MV-4-11 (cell line): ENCODE measurements at places on chromosomes 12 and 14.

DNA sequence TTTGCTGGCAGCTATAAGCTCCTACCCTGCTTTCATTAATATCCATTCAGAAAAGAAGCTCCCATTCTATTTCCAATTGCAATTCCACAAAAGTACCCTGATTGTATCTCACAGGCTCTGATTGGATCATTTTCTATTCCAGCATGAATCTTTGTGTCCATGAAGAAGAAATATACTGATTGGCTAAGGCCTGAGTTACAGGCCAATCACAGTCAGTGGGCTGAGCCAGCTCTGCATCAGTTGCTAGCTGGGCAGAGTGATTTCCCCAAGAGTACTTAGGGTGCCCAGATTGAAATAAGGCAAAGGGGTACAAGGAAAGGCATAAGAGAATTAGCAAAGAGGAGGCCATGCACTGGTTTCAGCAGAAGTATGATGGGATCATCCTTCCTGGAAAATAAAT is 14.4 kb downstream of the ART4 start:
- no peak for DNase-seq

GRCh38 chr14:29868000-29868399 is 59.6 kb downstream of the PRKD1 start:
- no peak for DNase-seq

GRCh38 chr14:106044949-106045596 is 518.7 kb downstream of the TMEM121 start:
- peak; percentile 86 for DNase-seq

DNA sequence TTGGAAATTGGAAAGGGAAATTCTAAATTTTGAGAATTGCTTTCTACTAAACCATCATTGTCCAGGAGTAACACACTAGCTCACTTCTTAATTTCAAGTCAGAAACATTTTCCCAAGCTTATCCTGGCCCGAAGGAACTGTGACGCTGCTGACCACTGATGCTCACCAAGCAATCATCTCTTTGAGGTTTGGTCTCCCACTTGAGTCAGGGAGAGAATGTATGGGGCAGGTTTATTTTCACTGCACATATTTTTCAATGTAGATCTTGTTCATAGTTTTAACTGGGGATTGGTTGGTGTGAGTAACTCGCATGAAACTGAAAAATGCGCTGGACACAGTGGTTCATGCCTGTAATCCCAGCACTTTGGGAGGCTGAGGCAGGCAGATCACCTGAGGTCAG is 12.9 kb upstream of the RNASE10 start:
- DNase-seq: no peak

DNA sequence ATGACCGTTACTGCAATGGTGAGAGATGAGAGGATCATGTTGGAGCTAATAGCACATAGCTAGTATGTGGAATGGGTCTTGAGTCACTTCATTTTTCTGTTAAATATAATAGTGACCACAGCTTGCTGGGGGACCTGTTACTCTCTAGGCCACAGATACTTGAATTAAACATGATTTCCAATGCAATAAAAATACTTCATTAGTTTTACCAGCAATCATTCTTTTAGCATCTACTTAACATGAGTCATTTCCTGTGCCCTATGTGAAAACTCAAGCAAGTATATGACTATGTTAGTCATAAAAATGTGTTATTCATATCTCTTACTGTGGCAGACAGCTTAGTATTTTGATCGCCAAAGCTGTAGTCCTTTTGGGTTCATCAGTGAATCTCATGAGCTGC is 798.8 kb downstream of the SLC16A7 start:
- DNase-seq: no peak

DNA sequence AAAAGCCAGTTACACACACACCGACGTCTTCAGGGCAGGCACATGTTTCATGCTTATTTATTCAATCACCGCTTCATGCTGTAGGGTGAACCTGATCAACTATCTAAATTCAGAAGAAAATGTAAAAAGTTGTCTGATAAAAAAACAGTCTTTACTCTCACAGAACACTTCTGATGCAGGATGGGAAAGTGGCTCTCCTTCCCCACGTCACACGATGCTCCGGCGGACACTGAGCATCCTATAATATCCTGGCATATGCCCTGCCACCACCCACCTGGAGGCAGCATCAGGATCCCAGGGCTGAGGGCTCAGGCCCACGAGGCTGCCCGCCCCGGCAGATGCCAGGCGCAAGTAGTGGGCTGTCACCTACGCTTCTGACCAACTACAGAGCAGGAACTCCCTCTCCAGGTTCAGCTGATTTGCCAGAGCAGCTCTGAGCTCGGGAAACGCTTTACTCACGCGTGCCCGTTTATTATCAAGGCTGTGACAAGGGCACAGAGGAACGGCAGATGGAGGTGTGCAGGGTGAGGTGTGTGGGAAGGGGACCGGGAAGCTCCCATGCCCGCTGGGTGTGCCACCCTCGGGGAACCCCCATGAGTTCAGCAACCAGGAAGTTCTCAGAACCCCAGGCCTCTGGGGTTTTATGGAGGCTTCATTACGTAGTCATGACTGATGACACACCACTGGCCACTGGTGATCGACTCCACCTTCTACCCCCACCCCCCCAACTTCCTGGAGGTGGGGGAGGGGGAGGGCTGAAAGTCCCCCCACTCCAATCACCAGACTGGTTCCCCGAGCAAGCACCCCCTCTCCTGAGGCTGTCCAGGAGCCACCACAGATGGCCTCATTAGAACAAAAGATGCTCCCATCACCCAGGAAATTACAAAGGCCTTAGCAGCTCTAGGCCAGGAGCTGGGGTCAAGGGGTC is 32.1 kb downstream of the SLC15A4 start:
- DNase-seq: no peak

GRCh38 chr14:95127531-95127911 is 29.8 kb downstream of the DICER1 start:
- no peak for DNase-seq

GRCh38 chr14:50961605-50962221 is 17.4 kb upstream of the PYGL start:
- DNase-seq: no peak

- DNase-seq: no peak
Measured at GRCh38 chr12:119780786-119781434, 96.2 kb downstream of the CIT start.

DNA sequence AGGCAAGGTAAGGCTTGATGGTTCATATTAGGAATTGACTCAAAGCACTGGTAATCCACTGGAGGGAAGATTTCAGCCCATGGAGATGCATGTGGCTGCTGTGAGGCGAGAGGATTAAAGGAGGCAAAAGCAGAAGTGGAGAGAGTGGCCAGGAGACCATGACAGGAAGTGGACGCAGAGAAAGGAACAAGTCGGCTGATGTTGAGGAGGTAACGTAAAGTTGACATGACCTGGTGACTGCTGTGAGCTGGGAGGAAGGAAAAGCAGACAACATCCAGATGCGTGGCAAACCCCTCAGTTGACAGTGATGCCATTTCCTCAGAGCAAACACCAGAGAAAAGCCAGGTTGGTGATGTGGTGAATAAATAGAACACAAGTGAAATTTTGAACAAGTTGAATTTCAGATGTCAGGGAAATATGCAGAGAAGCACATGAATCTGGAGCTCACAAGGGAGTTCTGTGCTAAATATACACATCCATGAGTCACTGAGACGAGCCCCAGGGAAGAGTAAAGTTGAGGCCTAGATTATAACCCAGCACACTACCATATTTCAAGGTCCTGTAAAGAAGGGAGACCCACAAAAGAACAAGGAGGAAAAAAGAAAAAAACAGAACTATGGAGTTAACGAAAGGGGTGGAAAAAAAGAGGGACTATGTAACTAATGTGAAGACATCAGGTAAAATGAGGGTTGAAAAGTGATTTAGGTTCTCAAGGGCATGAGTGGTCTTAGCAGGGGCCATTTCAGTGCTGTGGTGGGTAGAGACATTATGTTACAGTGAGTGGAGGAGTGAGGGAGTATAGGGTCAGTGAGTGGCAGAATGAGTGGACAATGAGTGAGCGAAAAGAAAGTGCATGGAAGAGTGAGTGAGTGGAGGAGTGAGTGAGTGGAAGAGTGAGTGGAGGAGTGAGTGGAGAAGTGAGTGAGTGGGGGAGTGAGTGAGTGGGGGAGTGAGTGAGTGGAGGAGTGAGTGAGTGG is 61.6 kb upstream of the GZMB start:
- DNase-seq: peak; percentile 97

- no peak for DNase-seq
Measured at GRCh38 chr12:11347810-11348209, 37.6 kb upstream of the PRB4 start.

GRCh38 chr14:91317381-91318308 is 73.1 kb upstream of the GPR68 start:
- DNase-seq: peak; percentile 74

- DNase-seq: no peak
Measured at GRCh38 chr14:99207456-99207855, 64.5 kb downstream of the BCL11B start.

- no peak for DNase-seq
Measured at GRCh38 chr12:42605685-42606084, 16.1 kb upstream of the PRICKLE1 start.

GRCh38 chr12:25284024-25284423 is 33.3 kb upstream of the KRAS start:
- DNase-seq: no peak

DNA sequence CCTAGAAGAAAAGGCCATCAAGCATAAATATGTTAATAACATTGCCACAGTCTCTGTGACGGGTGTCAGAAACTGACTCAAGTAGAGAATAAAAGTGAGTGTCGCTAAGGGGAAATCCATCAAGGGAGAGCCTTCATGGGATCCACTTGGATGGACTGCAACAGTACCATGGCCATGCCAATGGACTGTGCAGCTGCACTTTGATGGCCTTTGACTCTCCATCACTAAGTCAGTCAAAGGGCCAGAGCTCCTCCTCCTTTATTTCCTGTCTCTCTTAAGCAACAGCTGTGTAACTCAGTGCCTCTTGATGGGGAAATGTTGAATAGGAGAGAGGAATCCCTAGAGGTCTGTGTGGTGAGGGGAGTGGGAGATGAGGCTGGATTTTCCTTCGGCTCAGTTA is 335.2 kb downstream of the BMP4 start:
- DNase-seq: no peak

GRCh38 chr12:77407931-77408330 is 342.6 kb upstream of the E2F7 start:
- DNase-seq: no peak

GRCh38 chr14:51922624-51923023 is 62.2 kb downstream of the GNG2 start:
- no peak for DNase-seq

GRCh38 chr12:89073027-89073398 is 279.3 kb downstream of the DUSP6 start:
- DNase-seq: no peak

GRCh38 chr12:44972746-44973421 is 78.0 kb downstream of the DBX2 start:
- no peak for DNase-seq

- DNase-seq: peak; percentile 52
Measured at GRCh38 chr12:26276709-26277108, 81.3 kb downstream of the SSPN start.

DNA sequence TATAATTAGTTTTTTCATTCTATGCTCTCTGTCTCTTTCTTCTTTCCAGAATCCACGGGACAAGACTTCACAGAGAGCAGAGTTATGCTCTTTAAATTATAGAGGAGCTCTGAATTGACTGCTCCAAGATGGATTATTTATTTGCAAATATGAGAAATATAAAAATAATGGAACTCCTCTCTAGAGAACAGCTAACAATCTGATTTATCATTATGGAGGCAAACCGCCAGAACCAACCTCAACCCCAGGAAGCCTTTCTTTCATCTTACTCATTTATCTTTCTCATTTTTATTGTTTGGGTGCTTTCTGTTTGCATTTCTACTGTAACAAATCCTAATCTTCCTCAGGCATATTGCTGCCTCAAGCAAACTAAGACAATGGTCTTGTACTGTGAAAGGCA is 216.5 kb downstream of the C12orf50 start:
- DNase-seq: no peak

- no peak for DNase-seq
Measured at GRCh38 chr14:35242599-35243311, 49.4 kb upstream of the PSMA6 start.

DNA sequence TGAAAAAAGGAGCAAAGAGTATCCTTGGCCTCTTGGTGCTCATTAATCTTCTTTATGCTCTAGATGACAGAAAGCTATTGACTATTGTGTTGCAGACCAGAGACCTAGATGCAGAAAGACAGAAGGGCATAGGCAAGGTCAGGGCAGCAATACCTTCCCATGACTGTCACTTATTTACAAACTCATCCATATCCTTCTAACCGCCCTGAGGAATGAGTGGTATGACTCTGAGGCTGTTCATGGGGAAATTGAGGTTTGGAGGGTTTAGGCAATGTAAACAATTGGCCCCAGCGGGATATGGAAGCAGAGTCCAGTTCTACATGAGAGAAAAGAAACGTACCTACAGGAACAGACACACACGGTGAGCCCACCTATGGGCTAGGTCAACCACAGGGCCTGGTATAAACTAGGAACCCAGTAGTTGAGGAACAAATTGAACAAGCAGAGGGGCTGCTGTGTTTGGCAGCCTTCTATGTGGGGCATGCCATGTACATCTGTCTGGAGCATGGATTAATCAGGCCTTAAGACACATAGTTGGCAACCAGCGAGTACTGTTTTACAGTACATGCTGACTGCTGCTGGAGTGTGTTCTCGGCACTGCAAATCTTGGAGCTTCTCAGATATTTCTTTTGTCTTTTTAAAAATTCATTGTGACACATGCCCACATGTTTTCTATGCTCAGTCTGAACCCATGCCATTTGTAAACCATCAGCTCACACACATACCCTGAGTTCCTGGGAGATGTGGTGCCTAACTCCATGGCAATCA is 159.7 kb upstream of the NTF3 start:
- DNase-seq: no peak

DNA sequence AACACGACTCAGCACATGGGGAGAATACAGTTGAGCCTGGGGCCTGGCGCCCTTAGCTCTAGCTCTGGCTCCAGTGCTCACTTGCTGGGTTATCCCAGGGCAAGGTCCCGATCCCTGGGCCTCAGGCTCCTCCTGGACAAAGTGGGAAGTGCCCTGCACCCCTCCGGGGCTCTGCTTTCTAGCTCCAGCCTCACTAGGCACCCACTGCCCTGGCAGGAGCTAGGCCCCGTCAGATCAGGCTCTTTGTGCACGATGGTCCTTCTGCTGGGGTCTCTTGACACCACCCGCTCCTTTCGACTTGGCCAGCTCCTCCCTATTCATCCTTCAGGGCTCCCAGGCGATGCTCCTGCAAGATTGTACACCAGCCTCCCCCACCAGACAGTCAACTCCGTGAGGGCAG is 23.4 kb downstream of the NCKAP5L start:
- DNase-seq: no peak

DNA sequence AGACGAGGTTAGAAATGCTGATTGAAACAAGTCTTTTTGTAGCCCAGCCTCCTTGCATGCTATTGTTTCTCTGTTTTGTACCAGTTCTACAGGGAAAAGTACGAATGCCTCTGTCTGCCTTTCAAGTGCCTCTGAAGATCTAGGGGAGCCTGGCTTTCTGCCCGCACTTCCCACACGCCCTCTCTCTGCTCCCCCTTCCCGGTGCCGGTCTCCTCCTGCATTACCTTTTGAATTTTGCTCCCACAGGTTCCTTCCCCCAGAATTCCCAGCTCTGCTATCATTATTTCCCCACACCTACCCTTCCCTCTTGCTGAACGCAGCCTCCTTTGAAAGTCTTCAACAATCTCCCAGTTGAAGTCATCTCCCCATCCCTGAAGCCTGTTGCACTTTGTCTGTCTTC is 689.7 kb downstream of the BCL11B start:
- no peak for DNase-seq

- no peak for DNase-seq
Measured at GRCh38 chr14:64692986-64693809, 11.0 kb upstream of the PLEKHG3 start.

GRCh38 chr12:122738571-122738970 is 7.9 kb upstream of the HCAR1 start:
- DNase-seq: no peak
